Stimulated activated CD4-positive, alpha-beta T cell treated with anti-CD3 and anti-CD28 coated beads, Interleukin-4, amount 100 ng/mL, for 24 hours (primary cell): ENCODE measurements at places on chromosomes 1 and 21.

DNA sequence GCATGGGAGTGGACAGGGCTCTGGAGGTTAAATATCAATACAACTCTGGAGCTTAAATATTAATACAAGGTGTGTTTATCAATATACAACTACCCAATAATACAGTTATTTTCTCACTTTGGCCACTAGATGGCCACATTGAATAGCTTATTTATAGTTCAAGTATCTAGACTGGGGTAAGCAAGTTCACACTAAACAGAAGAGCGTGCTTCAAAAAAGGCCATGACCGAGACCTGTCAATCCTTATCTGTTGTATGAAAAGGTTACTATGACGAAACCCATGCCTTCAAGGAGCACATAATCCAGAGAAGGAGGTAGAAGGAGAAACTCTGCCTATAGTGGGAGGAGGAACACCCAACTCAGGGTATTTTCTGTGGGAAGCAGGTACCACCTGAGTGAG lies 29.1 kb downstream of the CHML start:
- DNase-seq: no peak

DNA sequence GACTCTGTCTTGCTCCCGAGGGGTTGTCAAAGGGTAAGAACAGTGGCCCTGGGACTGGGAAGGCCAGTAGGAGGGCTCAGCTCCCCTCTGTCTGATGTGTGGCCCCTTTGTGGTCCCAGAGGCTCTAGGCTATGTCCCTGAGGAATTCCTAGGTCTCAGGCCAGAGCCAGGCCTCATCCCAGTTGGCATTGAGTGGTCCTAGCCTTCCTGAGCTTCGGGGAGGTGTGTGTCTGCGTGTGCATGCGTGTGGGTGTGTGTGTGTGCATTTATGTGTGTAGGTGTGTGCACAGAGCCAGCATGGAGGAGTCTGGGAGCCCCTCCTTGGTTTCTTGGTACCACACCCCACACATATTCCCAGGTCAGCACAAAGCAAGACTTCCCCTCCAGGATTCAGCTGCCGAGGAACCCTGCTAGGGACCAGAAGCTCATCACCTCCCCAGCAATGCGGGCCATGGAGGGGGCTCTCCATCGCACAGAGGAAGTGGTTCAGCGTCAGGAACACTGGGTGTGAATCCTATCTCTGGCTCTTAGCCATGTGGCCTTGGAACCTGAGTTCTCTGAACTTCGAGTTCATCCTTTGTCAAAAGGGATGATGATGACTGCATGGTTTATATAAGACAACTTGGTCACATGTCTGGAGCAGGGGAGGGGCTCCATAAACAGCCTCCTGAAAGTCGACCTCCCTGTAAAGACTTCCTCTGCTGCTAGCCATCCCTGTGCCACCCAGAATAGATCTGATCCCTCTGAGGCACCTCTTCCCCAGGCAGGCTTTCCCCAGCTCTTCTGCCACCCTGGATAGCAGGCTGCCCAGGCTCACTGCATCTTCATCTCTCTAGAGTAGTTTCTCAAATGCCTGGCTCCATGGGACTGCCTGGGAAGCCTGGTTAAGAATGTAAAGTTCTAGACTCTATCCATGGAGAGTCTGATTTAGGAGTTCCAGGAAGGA lies 8.3 kb upstream of the EPS8L3 start:
- DNase-seq: no peak

DNA sequence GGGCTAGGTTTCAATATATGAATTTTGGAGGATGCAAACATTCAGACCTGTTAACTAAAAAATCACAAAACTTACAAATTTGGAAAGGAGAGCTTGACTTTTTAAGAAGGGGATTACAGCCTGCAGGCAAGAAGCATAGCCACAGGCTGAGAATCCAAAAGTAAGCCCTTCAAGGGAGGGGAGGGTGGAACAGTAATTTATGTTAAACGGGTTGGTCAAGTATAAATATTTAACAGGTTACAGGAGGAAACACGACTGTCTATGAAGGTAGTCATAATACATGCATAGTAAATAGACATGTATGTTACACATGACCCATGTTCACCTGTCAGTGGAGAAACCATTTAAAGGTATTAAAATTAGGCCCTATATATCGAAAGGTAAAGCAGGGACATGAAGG lies 261.1 kb upstream of the RGS18 start:
- DNase-seq: no peak

DNA sequence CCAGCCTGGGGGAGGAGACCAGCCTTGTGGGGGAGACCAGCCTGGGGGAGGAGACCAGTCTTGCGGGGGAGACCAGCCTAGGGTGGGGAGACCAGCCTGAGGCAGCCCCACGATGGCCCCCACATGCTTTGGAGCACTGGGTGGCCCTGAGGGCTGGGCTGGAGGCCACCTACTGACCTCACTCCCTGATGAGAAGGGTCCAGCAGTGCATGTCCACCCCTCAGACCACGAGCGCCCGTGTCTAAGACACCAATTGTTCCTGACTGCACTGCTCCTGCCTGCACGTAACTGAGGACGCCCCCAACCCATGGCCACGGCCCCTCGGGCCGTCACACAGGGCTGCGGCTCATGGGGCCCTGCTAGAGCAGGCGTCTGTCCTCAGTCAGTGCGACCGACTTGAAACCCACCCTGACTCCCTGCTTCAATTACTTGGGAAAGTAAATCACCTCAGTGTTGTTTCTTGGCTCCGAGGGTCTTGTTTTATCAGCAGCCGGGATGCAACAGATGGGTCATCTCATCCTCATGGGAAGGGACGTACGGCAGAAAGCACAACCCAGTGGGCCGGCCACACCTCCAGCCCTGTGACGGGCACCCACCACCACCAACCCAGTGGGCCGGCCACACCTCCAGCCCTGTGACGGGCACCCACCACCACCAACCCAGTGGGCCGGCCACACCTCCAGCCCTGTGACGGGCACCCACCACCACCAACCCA lies at the start of gene SPATC1L:
TSS of gene SPATC1L (minus strand) at position 550 of the 715 bp plus-strand sequence. CDS start 1,643 bp downstream, outside the sequence.
- DNase-seq: peak; percentile 34
